ENCODE measurements at places on chromosomes 3 and 15. TPM values are rescaled to one million over a fixed set of nuclear protein-coding genes. Genes with fewer than 3 reads are reported as not detected.
A peak's percentile ranks its signal among the peaks of the same experiment; 100 is the strongest.

GRCh38 chr15:22968366-22968765 lies 11.8 kb downstream of the CYFIP1 start:
- no peaks in the 10 kb centered on the region for H3K36me3 ChIP-seq
- no peaks in the 10 kb centered on the region for H3K27me3 ChIP-seq
- H3K4me3 ChIP-seq = no peak overlapping the region
- no peak for DNase-seq

DNA sequence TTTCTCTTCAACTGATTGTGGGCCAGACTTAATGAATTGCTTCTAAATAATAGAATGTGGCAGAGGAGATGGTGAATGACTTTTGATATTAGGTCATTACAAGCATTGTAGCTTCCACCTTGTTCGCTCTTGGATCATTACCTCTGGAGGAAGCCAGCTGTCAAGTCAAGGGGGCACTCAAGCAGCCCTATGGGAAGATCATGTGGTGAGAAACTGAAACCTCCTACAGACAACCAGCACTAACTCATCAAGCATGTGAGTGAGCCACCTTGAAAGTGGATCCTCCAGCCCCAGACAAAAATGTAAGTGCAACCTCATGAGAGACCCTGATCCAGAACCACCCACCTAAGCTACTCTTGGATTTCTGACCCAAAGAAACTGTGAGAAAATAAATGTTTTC lies 109.8 kb upstream of the TBC1D5 start:
- no peak overlapping the region for H3K4me3 ChIP-seq
- H3K36me3 ChIP-seq = no peaks in the 10 kb centered on the region
- H3K27me3 ChIP-seq = no peaks in the 10 kb centered on the region
- H3K27ac ChIP-seq = no peak overlapping the region

DNA sequence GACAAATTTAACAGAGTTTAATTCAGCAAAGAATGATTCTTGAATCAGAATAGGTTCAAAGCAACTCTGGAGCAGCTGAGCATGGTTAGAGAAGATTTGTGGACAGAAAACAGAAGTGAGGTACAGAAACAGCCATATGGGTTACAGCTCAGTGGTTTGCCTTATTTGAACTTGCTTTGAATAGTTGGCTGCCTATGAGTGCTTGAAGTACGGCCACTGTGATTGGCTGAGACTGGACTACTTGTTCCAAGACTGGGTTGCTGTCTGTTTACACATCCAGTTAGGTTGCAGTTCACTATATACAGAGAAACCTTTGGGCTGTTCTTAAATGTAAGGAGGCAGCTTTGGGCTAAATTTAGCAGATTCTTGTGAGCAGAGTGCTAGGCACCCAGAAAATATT lies 79.4 kb upstream of the CADPS start:
- no peaks in the 10 kb centered on the region for H3K36me3 ChIP-seq
- H3K27ac ChIP-seq = no peak overlapping the region
- no peaks in the 10 kb centered on the region for H3K27me3 ChIP-seq
- H3K4me1 ChIP-seq = no peaks in the 10 kb centered on the region
- no peak overlapping the region for H3K4me3 ChIP-seq

DNA sequence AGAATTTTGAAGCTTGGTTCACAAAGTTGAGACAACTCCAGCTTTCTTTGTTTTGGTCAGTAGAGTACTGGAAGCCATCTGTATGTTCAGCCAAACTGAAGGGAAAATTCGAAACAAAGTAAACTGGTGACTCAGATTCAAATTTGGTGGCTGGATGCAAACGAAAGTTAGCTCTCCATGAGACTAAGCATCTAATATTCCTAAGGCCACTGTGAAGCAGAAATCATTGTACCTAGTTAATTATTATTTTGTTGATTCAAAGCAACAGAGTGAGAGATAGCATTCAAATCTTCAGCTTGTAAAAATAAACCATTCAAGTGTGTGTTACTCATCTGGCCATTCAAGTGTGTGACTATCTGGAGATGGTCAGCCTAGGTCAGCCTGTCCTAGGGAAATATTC lies 42.1 kb downstream of the NR2F2 start:
- no peak overlapping the region for H3K27ac ChIP-seq
- no peaks in the 10 kb centered on the region for H3K36me3 ChIP-seq
- no peak overlapping the region for H3K4me3 ChIP-seq
- H3K27me3 ChIP-seq = no peaks in the 10 kb centered on the region
- no peaks in the 10 kb centered on the region for H3K4me1 ChIP-seq
- DNase-seq = no peak

DNA sequence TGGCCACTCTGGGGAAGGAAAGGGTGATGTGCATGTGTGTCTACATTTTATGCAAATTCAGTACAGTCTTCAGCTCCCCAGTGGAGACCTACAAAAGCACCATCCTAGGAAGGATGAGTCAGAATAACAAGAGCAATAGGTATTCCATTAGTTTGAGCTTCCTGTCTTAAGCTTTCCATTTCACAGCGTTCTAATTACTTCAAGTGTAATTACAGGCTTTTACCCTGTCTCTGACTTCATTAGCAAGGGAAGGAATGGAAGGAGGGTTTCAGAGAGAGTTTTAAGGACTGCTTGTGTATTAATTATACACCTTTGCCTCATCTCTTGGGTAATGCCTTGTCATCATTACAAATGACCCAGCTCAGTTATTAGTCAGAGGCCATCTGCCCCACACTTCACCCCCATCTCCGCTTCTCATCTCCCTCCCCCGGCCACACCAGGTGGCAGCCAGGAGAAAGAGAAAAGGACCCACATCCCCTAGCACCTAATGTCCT lies 202.8 kb upstream of the MRPL3 start:
- H3K4me1 ChIP-seq = no peaks in the 10 kb centered on the region
- no peak overlapping the region for H3K4me3 ChIP-seq
- no peak for DNase-seq

GRCh38 chr15:90619939-90620338 lies 90.2 kb downstream of the CRTC3 start:
- H3K36me3 ChIP-seq = no peaks in the 10 kb centered on the region
- H3K27me3 ChIP-seq = no peaks in the 10 kb centered on the region
- H3K4me1 ChIP-seq = no peaks in the 10 kb centered on the region
- no peak overlapping the region for H3K4me3 ChIP-seq
- no peak for DNase-seq
- H3K27ac ChIP-seq = peak overlapping the region; percentile 53

DNA sequence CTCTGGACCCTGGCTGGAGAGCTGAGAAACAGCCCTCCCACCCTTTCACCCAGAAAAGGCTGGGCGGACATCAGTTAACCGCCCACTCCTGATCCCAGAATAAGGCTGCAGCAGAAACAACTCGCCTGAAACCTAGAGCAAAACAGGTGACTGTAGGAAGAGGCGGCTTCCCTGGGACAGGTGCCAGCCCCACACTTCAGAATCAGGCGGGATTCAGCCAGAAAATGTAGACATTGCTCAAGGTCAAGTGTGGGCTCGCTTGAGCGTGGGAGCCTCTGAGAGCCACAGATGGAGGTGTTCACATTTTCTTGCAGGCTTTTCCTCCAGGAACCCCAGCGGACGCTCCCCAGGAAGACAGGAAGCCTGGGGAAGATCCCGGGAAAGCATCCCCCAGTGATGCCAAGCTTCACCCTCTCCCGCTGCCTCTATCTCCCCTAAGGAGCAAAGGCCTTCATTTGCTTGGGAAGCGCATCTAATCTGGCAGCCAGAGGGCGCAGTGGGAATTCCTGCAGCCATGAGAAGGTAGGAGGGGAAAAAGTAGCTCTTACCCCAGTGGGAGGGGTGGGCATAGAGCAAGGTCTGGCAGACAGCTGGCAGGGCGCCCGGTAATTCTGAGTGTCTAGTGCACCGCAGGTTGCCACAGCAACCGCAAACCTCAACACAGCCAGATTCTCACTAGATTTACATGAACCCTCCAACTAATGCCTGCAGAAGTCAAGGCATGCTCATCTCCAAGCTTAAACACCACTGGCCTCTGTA lies 77.7 kb downstream of the OCA2 start:
- no peak overlapping the region for H3K4me3 ChIP-seq
- no peak for DNase-seq
- H3K36me3 ChIP-seq = no peaks in the 10 kb centered on the region
- H3K27me3 ChIP-seq = no peaks in the 10 kb centered on the region
- H3K27ac ChIP-seq = no peak overlapping the region
- H3K4me1 ChIP-seq = no peaks in the 10 kb centered on the region

GRCh38 chr3:11053926-11054503 lies 61.5 kb downstream of the SLC6A1 start:
- no peak overlapping the region for H3K4me3 ChIP-seq
- H3K27ac ChIP-seq = no peak overlapping the region
- H3K4me1 ChIP-seq = no peaks in the 10 kb centered on the region

DNA sequence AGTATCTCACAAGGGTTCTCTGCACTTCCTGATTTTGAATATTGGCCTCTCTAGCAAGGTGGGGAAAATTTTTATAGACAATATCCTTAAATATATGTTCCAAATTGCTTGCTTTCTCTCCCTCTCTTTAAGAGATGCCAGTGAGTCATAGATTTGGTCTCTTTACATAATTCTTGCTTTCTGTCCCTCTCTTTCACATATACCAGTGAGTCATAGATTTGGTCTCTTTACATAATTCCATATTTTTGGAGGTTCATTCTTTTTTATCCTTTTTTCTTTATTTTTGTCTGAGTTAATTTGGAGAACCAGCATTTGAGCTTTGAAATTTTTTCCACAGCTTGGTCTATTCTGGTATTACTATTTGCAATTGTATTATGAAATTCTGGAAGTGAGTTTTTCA lies 77.7 kb upstream of the NUDT16 start:
- no peak overlapping the region for H3K27ac ChIP-seq
- no peaks in the 10 kb centered on the region for H3K36me3 ChIP-seq
- no peak for DNase-seq

- peak within 1 kb of the TSS; percentile 96 for H3K4me3 ChIP-seq
- peaks cover under 1% of the 10 kb centered on the region for H3K36me3 ChIP-seq
- peak; percentile 71 for DNase-seq
- H3K4me1 ChIP-seq = peaks cover 45% of the 10 kb centered on the region
Measured at GRCh38 chr3:15332405-15333098, at the start of gene SH3BP5. SH3BP5 (minus strand) TSS chr3:15332586; CDS start chr3:15332408, 178 bp downstream.

GRCh38 chr3:52293491-52294319 lies 6.1 kb downstream of the GLYCTK start:
- H3K27ac ChIP-seq = no peak overlapping the region
- H3K4me3 ChIP-seq = no peak overlapping the region
- no peak for DNase-seq
- H3K4me1 ChIP-seq = peaks cover 13% of the 10 kb centered on the region
- no peaks in the 10 kb centered on the region for H3K27me3 ChIP-seq

GRCh38 chr3:13879946-13880810 lies at the start of gene WNT7A:
WNT7A (minus strand) TSS chr3:13880071; CDS start chr3:13879816, 255 bp downstream.
- peak within 1 kb of the TSS; percentile 75 for H3K4me3 ChIP-seq
- H3K4me1 ChIP-seq = peaks cover 5% of the 10 kb centered on the region
- no peaks in the 10 kb centered on the region for H3K36me3 ChIP-seq
- peak; percentile 61 for DNase-seq
- no peaks in the 10 kb centered on the region for H3K27me3 ChIP-seq

DNA sequence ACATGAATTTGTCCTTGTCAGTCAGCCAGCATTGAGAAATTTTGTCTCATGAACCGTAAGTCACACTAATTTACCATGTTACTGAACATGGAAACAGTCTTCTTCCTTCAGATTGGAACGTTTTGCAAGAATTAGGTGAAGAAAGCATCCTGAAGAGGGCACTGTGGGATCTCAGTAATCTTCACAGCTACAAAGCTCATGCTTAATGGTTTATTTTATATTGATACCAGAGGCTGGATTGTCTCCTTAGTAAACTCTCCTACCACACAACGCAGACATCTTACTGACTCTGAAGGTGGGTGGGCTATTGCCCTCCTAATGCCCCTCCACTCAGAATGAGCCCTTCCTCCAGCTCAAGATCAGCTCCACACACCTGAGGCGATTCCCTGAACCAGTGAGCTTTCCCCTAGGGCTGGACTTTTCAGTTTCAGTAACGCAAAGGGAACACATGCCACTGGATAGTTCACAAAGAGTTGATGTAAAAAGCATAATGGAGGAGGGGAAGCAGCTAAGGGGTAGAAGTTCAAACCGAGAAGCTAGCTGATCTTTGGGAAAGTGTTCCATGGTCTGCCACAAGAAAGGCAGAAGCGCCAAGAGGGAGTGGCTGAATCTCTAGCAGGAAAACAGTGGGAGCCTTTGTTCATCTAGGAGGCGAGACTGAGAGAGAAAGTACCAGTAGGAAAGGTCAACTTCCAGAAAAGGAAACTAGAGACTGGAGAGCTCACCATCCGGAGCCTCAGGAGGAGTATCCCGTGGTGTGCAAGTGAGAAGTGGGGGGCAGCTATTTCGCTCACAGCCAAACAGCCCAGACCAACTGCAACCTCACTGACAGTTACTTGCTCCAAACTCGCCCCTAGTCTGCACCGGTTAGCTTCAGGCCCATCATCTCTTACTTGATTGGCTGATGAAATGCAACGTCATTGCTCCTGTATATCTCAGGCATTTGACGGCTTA lies at the start of gene SLC9C1:
TSS of gene SLC9C1 (minus strand) at position 849 of the 954 bp plus-strand sequence. CDS start 7,425 bp downstream, outside the sequence.
- no peaks in the 10 kb centered on the region for H3K4me1 ChIP-seq
- no peak for DNase-seq
- H3K36me3 ChIP-seq = no peaks in the 10 kb centered on the region

DNA sequence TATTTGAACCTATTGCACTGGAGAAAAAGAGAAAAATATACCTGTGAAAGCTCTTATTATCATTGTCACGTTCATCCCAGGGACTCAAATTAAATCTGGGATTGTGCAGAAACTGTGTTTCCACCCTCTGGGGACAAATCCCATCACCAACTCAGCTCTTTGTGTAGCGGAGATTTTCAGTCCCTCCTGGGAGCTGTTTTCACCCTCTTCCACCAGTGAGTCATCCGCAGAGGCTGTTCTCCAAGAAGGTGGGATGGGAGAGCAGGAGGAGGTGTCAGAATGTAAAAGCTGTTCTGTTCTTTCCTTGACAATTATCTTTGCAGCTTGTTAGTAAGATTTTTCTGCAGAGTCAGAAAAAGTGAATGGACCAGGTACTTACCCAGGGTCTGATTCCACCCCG lies 28.0 kb downstream of the SV2B start:
- H3K36me3 ChIP-seq = no peaks in the 10 kb centered on the region
- H3K4me1 ChIP-seq = no peaks in the 10 kb centered on the region
- no peak for DNase-seq
- H3K4me3 ChIP-seq = no peak overlapping the region
- no peak overlapping the region for H3K27ac ChIP-seq

DNA sequence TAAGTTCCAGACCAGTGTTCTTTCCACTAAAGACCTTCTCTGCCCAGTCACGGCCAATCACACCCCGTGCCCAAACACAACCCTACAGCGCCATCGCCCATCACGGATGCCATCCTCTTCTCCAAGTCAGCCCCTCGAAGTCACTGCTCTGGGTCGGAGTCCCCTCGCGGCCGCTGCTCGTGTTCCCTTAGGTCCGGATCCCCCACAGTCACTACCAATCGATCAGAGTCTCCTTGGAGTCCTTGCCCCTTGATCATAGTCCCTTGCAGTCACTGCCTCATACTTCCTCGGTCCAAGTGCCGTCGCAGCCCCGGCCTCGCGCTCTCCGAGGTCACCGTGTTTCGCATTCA lies 461 bp downstream of the PCYT1A start:
- peak overlapping the region; percentile 84 for H3K27ac ChIP-seq
- no peaks in the 10 kb centered on the region for H3K27me3 ChIP-seq
- peaks cover 12% of the 10 kb centered on the region for H3K4me1 ChIP-seq
- DNase-seq = no peak

The TNIK gene
- total RNA-seq = 74.0 TPM

The TPRA1 gene
- 19.5 TPM for total RNA-seq

The CELSR3 gene
- 3.4 TPM for total RNA-seq

The GUCA1C gene
- total RNA-seq = not detected

The WDR5B gene
- 4.8 TPM for total RNA-seq

The PAK6 gene
- total RNA-seq = 1.9 TPM

The FBLN2 gene
- total RNA-seq = not detected

The GADL1 gene
- total RNA-seq = not detected

The ADCY5 gene
- total RNA-seq = not detected
